OCI-M1 (cell line): ENCODE measurements at places on chromosomes 4 and X.

- no peak for DNase-seq
Measured at GRCh38 chr4:154720123-154720522, 23.7 kb upstream of the LRAT start.

- no peak for DNase-seq
Measured at GRCh38 chr4:52095374-52095773, 44.3 kb downstream of the SPATA18 start.

GRCh38 chr4:1360423-1361283, 13.6 kb downstream of the UVSSA start:
- no peak for DNase-seq

GRCh38 chrX:38276089-38276488, 51.2 kb downstream of the RPGR start:
- DNase-seq: no peak

GRCh38 chr4:4296283-4296846, 6.3 kb downstream of the ZBTB49 start:
- no peak for DNase-seq

GRCh38 chrX:78321809-78322208, 5.6 kb downstream of the CYSLTR1 start:
- DNase-seq: peak; percentile 87

- peak; percentile 66 for DNase-seq
Measured at GRCh38 chr4:48290146-48290772, 20.6 kb upstream of the TEC start.

DNA sequence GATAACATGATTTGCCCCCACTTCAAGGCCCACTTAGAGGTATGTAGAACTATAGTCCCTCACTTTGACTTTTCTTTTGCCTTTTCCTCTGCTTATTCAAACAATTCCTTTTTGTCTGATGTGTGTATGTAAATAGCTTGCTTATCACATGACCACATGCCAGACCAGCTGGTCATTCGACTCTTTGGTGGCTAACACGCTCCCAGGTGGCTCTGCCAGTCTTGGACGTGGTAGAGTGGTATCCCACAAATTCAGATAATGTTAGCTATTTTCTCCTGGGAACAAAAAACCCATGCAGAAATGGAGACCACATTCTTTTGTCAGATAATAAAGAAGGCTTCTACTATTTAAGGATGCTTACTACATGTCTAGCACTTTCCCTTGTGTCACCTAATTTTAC, 47.9 kb downstream of the ARHGAP24 start:
- no peak for DNase-seq

DNA sequence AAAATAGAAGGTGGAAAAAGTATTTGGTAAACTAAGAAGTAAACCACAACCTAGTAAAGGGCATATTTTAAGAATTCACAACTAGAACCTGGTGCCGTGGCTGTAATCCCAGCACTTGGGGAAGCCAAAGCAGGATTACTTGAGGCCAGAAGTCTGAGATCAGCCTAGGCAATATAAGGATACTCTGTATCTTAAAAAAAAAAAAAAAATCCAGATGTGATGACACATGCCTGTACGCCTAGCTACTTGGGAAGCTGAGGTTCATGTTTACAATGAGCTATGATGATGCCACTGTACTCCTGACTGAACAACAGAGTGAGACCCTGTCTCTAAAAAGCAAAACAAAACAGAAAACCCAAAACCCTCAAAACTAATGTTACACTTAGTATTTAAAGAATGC, 294.9 kb upstream of the ZCCHC13 start:
- DNase-seq: no peak

GRCh38 chr4:8038083-8038482, 98.4 kb upstream of the AFAP1 start:
- no peak for DNase-seq

GRCh38 chr4:128347930-128348660, 60.5 kb upstream of the PGRMC2 start:
- DNase-seq: peak; percentile 41
